ENCODE measurements at places on chromosomes 4 and X.
A peak's percentile ranks its signal among the peaks of the same experiment; 100 is the strongest.

DNA sequence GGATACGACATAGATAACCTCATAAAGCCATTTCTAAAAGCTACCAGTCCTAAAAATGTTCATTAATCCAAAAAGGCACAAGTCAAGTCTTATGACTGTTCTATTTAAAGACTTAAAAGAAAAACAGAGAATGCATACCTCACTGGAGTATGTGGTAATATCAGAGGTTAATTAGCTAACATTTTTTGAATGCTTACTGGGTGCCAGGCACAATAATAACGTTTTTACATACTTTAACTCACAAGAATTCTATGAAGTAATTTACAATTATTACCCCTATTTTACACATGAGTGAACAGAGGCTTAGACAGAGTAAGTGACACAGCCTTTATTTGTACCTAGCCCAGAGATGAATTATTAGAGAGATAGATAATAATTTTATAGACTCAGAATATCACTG, 207.5 kb downstream of the PDGFC start:
- peak; percentile 47 for DNase-seq
- H3K27me3 ChIP-seq, result no peaks in the 10 kb centered on the region
- H3K27ac ChIP-seq, result no peak overlapping the region
- peaks cover 2% of the 10 kb centered on the region for H3K4me1 ChIP-seq
- H3K4me3 ChIP-seq, result no peak overlapping the region

- no peaks in the 10 kb centered on the region for H3K36me3 ChIP-seq
- no peaks in the 10 kb centered on the region for H3K4me1 ChIP-seq
- H3K4me3 ChIP-seq, result no peak overlapping the region
- peak; percentile 27 for DNase-seq
These were observed 43.3 kb downstream of the RHOH start for GRCh38 chr4:40240040-40240653.

- peak overlapping the region; percentile 80 for H3K27ac ChIP-seq
- DNase-seq, result peak; percentile 87
- H3K4me3 ChIP-seq, result no peak overlapping the region
- peaks cover 7% of the 10 kb centered on the region for H3K4me1 ChIP-seq
- H3K36me3 ChIP-seq, result no peaks in the 10 kb centered on the region
- H3K27me3 ChIP-seq, result no peaks in the 10 kb centered on the region
These were observed 319.1 kb downstream of the GPAT3 start for GRCh38 chr4:83855044-83855443.

DNA sequence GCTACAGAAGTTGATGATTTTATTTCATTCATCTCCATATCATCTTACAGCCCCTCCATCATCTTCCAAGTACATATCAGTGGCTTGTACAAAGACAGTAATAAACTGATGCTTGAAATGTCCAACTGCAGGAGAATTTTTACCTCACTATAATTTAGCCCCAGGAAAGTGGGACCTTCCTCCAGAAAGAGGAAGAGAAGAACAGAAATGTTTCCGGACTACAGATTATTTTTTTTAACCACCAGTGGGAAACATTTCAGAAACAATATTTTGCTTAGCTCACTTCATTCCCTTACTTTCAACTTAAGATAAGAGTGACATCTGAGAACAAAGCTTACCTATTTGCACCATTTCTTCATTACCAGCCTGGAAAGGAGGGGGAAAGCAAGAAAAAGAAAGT, 2.0 kb downstream of the ADAMTS3 start:
- H3K27ac ChIP-seq, result peak overlapping the region; percentile 91
- no peaks in the 10 kb centered on the region for H3K27me3 ChIP-seq
- peaks cover 2% of the 10 kb centered on the region for H3K4me1 ChIP-seq
- DNase-seq, result no peak

- H3K4me1 ChIP-seq, result no peaks in the 10 kb centered on the region
- no peak for DNase-seq
- peaks cover 10% of the 10 kb centered on the region for H3K36me3 ChIP-seq
- H3K27me3 ChIP-seq, result no peaks in the 10 kb centered on the region
These were observed 58.3 kb downstream of the PRKX start for GRCh38 chrX:3655181-3655580.

DNA sequence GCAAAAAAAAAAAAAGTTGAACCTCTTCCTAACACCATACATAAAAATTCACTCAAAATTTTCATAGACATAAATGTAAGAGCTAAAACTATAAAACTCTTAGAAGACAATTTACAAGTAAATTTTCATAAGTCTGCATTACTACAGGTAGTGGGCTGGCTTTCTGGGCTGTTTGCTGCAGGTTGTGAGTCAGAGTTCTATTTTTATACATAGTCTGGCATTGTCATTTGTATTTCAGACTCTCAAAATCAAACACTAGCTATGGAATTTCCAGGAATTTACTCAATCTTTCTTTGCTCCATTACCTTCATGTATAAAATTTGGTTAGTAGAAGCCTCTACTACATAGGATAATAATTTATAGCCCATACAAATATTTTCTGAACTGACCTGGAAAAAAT, 227.2 kb downstream of the COX18 start:
- DNase-seq, result no peak
- H3K4me1 ChIP-seq, result peaks cover 14% of the 10 kb centered on the region
- H3K4me3 ChIP-seq, result no peak overlapping the region
- no peak overlapping the region for H3K27ac ChIP-seq
- H3K36me3 ChIP-seq, result no peaks in the 10 kb centered on the region

GRCh38 chrX:318068-318738, 393 bp downstream of the GTPBP6 start:
- H3K4me1 ChIP-seq, result peaks cover 19% of the 10 kb centered on the region
- H3K4me3 ChIP-seq, result peak overlapping the region; percentile 82

DNA sequence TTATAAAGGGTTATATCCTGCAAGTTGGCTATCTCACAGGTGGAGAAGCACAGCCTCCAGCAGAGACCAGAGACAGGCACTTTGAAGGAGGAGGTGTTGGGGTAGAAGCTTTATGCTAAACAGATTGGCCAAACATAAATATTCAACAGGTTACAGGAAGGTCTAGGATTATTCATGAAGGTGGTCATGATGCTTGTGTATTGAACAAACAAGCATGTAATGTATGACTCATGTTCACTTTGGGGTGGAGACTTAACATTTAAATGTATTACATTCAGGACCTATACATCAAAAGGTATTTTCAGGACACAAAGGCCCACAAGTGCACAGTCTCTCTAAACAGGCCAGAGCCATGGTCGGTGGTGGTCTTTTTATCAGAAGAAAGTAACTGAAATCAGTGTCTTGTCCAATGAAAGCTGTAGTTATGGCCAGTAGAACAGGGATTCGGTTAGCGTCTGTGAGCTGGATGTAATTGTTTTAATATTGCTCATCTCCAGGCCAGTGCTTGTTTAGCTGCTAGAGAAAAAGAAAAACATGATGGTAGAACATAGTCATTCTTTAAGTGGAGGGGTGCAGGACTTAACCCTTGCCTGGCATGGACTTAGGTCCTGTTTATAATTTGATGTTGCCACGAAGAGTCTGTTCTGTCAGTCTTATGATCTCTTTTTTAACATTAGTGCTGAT, 555.2 kb upstream of the PCDH10 start:
- DNase-seq, result peak; percentile 3
- no peaks in the 10 kb centered on the region for H3K36me3 ChIP-seq
- no peaks in the 10 kb centered on the region for H3K27me3 ChIP-seq
- H3K27ac ChIP-seq, result no peak overlapping the region
- no peaks in the 10 kb centered on the region for H3K4me1 ChIP-seq
- H3K4me3 ChIP-seq, result no peak overlapping the region

- H3K27ac ChIP-seq, result no peak overlapping the region
- H3K36me3 ChIP-seq, result no peaks in the 10 kb centered on the region
- no peak overlapping the region for H3K4me3 ChIP-seq
- no peak for DNase-seq
- H3K27me3 ChIP-seq, result no peaks in the 10 kb centered on the region
- no peaks in the 10 kb centered on the region for H3K4me1 ChIP-seq
These were observed 149.1 kb upstream of the ARHGEF9 start for GRCh38 chrX:63934160-63934559.

DNA sequence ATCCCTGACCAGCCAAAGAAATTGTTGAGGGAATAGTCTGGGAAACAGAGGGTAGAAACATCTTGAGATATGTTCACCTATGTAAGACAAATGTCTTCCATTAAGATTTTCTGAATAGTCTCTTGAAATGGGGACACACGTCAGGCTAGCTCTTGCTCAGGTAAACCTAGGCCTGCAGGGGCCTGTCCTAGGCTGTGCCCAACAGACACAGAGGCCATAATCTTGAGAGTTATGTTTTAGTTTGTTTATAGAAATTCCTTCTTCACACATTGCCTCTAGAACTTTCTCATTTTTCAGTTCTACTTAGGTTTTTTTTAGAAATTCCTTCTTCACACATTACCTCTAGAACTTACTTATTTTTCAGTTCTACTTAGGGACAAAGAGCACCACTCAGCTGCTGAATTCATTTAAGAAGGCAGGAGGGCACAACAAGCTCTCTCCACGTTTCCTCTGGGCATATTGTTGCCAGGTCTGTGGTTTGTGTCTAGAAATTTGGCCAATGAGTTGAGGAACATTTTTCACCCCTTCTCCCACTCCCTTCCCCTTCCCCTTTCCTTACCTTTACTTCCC, 94.9 kb downstream of the ARHGAP24 start:
- H3K27ac ChIP-seq, result no peak overlapping the region
- H3K27me3 ChIP-seq, result no peaks in the 10 kb centered on the region
- no peak for DNase-seq
- no peaks in the 10 kb centered on the region for H3K4me1 ChIP-seq

DNA sequence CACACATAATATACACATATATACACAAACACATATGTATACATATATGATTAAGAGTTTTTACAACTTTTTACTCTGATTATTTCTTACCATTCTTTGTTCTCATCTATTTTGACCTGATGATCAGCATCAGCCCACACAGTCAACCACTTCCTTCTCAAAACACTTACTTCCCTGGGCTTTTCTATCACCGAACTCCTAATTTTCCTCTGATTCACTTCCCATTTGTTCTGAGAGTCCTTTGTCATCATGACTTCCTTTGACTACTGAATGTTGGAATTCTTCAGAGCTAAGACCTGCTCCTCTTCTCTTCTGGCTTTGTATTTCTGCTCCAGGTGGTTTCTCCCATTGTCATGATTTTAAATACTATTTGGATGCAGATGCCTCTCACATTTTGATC, 209.5 kb upstream of the AFF2 start:
- no peak overlapping the region for H3K27ac ChIP-seq
- no peaks in the 10 kb centered on the region for H3K36me3 ChIP-seq
- no peaks in the 10 kb centered on the region for H3K27me3 ChIP-seq
- H3K4me3 ChIP-seq, result no peak overlapping the region
- no peak for DNase-seq
- no peaks in the 10 kb centered on the region for H3K4me1 ChIP-seq

- H3K4me3 ChIP-seq, result no peak overlapping the region
- no peak overlapping the region for H3K27ac ChIP-seq
- H3K36me3 ChIP-seq, result no peaks in the 10 kb centered on the region
- no peaks in the 10 kb centered on the region for H3K4me1 ChIP-seq
These were observed 222.6 kb upstream of the FTHL17 start for GRCh38 chrX:31294475-31294874.

DNA sequence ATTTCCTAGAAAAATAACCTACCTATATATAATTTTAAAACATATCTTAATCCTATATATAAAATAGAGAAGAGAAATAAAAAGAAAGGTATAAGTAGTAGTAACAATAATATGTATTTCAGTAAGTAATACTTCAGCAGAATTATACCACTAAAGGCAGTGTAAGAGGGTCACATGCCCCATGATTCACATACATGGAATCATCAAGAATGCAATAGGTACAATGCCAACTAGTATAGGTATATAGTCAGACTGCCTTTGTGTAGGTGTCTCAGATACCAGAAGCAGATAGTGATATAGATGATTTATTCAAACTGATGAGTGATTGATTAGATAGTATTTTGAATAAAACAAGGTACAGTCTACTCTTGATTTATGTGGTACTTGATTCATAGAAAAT, 9.4 kb downstream of the AIMP1 start:
- H3K27me3 ChIP-seq, result no peaks in the 10 kb centered on the region
- H3K4me3 ChIP-seq, result no peak overlapping the region
- H3K36me3 ChIP-seq, result peaks cover 10% of the 10 kb centered on the region
- H3K27ac ChIP-seq, result no peak overlapping the region
- DNase-seq, result no peak
- peaks cover 3% of the 10 kb centered on the region for H3K4me1 ChIP-seq

- H3K4me3 ChIP-seq, result no peak overlapping the region
- H3K36me3 ChIP-seq, result no peaks in the 10 kb centered on the region
- no peaks in the 10 kb centered on the region for H3K27me3 ChIP-seq
- H3K27ac ChIP-seq, result no peak overlapping the region
These were observed 664.3 kb upstream of the TENM3 start for GRCh38 chr4:181578911-181579310.

- no peak for DNase-seq
- H3K27me3 ChIP-seq, result no peaks in the 10 kb centered on the region
- no peak overlapping the region for H3K4me3 ChIP-seq
- H3K27ac ChIP-seq, result no peak overlapping the region
- H3K4me1 ChIP-seq, result peaks cover 9% of the 10 kb centered on the region
These were observed 355.7 kb upstream of the NOCT start for GRCh38 chr4:138659812-138660316.

- no peak overlapping the region for H3K4me3 ChIP-seq
- no peaks in the 10 kb centered on the region for H3K36me3 ChIP-seq
- no peaks in the 10 kb centered on the region for H3K27me3 ChIP-seq
- no peak for DNase-seq
- no peak overlapping the region for H3K27ac ChIP-seq
These were observed 59.7 kb downstream of the NBDY start for GRCh38 chrX:56788717-56789122.

GRCh38 chr4:25486171-25486570, 109.1 kb downstream of the ANAPC4 start:
- H3K27ac ChIP-seq, result no peak overlapping the region
- H3K27me3 ChIP-seq, result peaks cover 7% of the 10 kb centered on the region
- H3K4me1 ChIP-seq, result no peaks in the 10 kb centered on the region
- DNase-seq, result no peak
- H3K36me3 ChIP-seq, result no peaks in the 10 kb centered on the region
- H3K4me3 ChIP-seq, result no peak overlapping the region

GRCh38 chr4:147831551-147832171, 99.8 kb downstream of the ARHGAP10 start:
- peak; percentile 95 for DNase-seq
- H3K4me3 ChIP-seq, result no peak overlapping the region
- peak overlapping the region; percentile 80 for H3K27ac ChIP-seq

DNA sequence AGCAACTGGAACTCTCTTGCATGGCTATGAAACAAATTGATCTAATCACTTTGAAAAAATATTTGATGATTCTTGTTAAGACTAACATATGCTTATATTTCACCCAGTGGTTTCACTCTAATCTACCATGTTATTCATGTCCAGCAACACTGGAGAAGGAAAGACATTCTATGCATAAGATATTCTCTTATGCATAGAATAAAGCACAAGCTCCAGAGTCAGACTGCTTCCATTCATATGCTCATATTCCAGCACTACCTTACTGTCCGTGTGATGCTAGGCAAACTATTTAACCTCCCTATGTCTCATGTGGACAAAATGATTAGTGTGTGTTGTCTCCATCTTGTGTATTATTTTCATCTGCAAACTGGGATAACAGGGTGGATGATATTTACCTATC, 124.1 kb downstream of the RNF150 start:
- H3K27ac ChIP-seq, result no peak overlapping the region
- no peaks in the 10 kb centered on the region for H3K4me1 ChIP-seq
- no peak overlapping the region for H3K4me3 ChIP-seq
- no peak for DNase-seq
- H3K27me3 ChIP-seq, result no peaks in the 10 kb centered on the region
- H3K36me3 ChIP-seq, result no peaks in the 10 kb centered on the region

GRCh38 chr4:95537191-95537590, 11.6 kb downstream of the UNC5C start:
- no peak overlapping the region for H3K27ac ChIP-seq
- no peaks in the 10 kb centered on the region for H3K27me3 ChIP-seq
- no peaks in the 10 kb centered on the region for H3K4me1 ChIP-seq

Data from mesenchymal stem cell (in vitro differentiated cells and primary cell).